Thoracic aorta (tissue), 2 donors: ENCODE measurements at places on chromosomes 12 and 14.

DNA sequence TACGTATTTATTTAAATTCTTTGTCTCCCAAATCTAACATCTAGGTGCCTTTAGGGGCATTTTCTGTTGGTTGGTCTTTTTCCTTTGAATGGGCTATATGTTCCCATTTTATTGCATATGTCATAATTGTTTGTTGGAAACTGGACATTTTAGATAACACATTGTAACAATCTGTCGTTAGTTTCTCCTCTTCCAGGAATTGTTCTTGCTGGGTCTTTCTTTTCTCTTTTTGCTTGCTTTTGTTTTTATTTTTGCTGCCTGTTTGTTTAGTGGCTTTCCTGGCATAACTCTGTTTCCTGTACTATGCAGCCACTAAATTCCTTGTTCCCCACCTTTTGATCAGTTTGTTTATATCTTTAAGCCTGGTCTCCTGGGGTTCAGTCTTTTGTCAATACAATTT, 244.3 kb upstream of the RTL1 start:
- DNase-seq, result no peak

GRCh38 chr14:104779776-104780512, 15.6 kb downstream of the AKT1 start:
- no peak for DNase-seq

GRCh38 chr12:107543416-107543815, 142.2 kb upstream of the PWP1 start:
- DNase-seq, result no peak

GRCh38 chr12:20187456-20187855, 180.9 kb upstream of the PDE3A start:
- DNase-seq, result no peak
